ENCODE measurements at places on chromosomes 12 and 14.
A peak's percentile ranks its signal among the peaks of the same experiment; 100 is the strongest.

- no peak for DNase-seq
These were observed 42.9 kb upstream of the ANKS1B start for GRCh38 chr12:100027671-100028070.

DNA sequence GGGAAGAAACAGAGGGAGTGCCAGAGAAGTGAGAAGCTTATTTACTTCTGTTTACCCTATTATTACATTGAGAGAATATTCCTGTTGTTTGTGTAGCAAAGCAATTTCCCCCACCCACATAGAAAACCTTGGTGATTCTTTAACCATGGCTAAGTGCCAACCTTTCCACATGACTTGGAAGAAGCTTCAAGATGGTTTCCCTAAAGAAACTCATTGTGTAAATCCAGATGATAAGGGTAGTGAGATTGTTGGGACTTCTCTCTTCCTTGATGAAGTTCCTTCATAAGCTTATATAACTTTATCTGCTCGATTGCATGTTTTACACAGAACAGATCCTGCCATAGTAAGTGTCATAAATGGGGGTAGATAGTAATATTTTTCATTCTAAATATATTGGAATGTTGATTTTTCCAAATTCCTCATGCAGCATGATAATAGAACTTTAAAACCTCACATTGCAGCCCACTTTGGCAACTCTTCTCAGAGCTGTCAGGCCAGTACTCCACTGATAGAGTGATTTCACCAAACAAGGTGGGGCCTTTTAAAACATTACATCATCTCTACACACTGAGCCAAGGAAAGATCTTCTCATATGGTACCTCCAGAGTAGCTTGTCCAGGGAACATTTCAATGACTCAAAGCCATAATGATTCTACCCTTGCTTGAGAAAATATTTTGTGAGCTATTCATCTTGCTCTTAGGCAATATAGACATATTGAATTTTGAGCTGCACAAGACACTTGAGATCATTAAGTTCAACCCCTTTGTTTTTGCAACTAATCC, 47.8 kb upstream of the KIF21A start:
- no peak for DNase-seq

- DNase-seq, result no peak
These were observed 152.4 kb upstream of the RFLNA start for GRCh38 chr12:124142395-124143035.

GRCh38 chr14:64850369-64851137, 29.2 kb downstream of the SPTB start:
- DNase-seq, result no peak

DNA sequence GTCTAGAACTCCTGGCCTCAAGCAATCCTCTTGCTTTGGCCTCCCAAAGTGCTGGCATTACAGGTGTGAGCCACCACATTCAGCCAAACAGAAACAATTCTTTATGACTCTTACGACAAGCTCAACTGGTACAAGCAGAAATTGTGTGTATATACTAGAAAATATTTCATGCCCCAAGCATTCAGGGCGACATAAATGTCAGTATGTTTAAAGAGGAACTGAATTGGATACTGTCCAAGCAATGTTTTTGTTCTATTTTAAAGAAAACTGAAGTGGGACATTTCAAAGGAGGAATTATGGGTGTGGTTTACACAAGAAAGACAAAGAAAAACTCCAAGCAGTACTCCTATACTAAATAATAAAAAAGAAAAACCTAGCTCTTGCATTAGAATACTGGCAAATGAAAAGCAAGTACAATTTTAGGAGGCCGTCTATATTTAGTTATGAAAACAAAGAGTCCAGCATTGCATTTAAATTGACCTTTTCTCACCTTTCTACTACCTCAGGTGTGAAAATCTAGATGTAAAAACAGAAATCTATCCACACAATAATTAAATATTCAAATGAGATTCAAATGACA, 48.9 kb downstream of the PPP1R12A start:
- DNase-seq, result no peak

- DNase-seq, result peak; percentile 19
These were observed 15.1 kb downstream of the AVIL start for GRCh38 chr12:57803319-57803893.

GRCh38 chr14:50321009-50321660, 9.0 kb downstream of the DMAC2L start:
- peak; percentile 37 for DNase-seq

DNA sequence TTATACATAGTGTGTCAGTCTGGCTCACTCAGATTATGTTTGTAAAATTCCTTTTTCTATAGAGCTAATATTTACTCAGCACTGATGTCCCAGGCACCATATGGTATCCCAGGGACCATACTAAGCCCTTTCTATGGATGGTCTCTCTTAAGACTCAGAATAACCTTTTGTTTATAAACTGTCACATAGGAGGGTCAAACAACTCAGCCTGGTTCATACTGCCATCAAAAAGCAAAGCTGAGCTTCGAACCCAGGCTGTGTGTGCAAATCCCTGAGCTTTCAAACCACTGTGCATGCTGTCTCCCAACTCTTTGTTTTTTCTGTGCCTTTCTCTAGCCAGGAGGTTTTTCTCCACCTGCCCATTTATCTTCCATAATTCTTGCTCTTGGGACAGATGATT, 135.6 kb upstream of the ARHGAP5 start:
- no peak for DNase-seq

GRCh38 chr12:59972905-59973304, 377.1 kb downstream of the SLC16A7 start:
- DNase-seq, result no peak

- DNase-seq, result no peak
These were observed 31.9 kb downstream of the KCTD10 start for GRCh38 chr12:109445191-109445609.

- DNase-seq, result no peak
These were observed 104.3 kb upstream of the CNTN1 start for GRCh38 chr12:40587970-40588369.

DNA sequence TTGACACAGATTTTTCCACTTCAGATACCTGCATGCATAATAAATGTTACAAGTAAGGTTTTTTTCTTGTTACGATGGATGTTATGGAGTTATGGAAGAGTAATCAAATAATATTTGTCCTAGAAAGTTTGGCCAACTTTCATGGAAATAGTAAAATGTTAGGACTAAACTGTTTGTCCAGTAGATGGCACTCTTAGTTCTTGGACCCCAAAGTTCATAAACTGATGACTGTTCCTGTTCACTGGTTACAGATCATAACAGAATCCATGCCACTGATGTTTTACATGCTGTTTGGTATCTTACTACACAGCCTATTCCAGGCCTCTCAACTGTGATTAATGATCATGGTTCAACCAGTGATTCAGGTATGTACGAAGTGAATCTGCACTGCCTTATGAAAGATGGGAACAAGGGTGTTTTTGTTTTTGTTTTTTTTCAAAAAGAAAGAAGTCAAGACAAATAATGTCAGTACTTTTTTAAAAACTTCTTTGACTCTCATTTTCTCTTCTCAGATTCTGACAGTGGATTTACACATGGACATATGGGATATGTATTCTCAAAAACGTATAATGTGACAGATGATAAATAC, 48.8 kb upstream of the SLCO1C1 start:
- no peak for DNase-seq

DNA sequence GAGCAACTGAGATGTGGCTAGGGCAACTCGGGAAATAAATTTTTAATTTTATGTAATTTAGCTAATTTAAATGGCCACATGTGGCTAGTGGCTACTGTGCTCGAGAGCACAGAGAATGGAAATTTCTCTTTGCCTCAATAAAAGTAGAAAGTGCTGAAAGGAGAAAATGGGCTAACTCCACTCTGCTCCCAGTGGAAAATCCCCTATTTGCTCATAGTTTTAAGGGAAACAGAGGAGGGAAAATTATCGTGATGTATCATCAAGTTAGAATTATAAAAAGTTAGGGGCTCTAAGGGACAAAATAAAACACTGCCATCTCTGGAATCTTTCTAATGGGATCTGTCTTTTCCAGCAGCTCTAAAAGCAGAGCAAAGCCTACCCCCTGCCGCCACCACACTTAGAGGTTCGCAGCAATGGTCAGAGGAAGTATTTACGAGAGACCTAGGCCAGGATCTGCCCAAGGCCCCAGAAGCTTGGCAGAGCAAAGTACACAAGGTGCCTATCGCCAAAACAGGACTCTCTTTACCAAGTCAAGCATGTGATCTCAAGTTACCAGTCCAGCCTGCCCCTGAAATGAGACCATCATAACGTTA, 220.7 kb downstream of the PPM1H start:
- DNase-seq, result no peak

DNA sequence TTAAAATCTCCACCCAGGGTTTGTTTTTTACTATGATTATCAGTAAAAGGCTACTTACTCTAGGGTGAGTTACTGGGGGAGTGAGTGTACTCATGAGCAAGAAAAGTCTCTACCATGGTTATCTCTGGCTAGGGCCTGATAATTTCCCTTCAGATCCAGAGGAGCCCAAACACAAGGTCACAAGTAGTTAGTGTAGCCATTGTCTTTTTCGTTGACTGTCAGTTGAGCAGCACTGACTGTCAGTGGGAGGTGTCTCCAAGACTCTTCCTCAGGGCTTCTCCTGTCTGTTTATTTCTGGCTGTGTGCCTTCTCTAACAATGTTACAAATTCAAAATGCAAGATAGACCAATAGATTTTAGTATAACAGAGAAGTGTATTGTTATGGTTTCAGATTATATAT, 181.2 kb upstream of the MIS18BP1 start:
- DNase-seq, result no peak

GRCh38 chr12:47367912-47368537, 288.3 kb upstream of the AMIGO2 start:
- no peak for DNase-seq

DNA sequence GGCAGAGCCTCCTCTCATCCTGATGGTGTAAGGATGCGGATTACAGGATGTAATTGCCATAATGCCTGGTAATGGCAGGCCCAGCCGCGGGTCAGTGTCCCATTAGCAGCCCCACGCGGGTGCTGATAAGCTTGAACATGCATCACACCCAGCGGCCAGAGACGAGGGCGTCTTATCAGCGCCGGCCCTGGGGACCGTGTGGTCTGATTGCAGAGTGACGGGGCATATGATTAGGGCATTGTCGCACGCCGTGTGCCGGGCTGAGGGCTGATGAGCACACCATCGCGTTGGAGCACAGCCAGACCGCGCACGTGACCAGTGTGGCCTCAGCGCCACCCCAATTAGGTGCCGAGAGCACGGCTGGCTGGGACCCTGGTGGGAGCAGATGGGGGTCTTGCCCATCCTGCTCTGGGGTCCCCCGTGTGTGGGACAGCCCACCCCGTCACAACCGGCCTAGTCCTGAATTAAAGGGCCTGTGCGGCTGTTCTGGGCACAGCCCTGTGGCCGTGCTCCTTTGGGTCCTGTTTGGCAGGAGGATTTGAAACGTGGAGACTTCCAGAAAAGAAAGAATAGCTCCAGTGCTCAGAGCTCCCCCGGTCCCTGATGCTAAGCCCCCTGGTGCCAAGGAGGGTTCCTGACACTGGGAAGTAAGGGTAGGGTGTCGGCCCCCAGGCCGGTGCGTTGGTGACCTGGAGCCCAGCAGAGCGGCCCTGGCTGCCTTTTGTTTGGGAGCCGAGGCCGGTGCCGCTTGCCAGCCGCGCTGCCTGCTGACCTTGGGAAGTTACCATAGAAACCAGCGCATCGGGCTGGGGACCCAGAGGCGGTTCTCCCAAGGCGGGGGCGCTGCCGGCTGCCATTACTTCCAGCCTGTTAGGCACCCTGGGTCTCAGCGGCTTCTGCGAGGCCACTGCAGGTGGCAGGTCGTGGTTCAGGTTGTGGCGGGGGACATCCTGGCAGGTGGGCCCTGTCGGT, 20.7 kb downstream of the KIF26A start:
- no peak for DNase-seq

DNA sequence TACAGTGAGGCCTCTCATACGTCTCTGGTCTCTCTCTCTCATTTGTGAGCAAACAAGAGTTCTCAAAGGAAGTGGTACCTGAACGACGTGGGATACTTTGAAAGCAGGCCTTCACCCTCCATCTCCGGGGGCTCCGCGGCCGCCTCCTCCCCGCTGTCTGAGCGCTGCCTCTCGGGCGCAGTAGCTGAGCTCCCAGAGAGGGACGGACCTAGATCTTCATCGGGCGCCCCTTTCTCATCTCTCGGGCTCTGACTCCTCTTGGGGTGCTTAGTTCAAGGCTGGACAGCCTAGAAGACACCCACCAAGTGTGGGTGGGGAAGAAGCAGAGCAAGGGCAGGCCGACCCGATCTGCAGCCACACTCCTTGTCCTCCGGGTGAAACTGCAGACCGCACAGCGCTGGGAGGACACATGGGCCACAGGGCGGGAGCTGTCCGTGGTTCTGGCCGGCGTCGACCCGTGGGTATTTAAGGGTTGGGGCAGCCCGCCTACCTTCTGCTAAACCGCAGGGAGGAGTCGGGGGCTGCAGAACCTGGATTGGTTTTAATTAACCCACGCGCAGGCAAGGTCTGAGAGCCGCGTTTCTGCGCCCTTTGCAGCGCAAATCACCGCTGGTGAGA, 92.7 kb downstream of the PAH start:
- DNase-seq, result no peak

GRCh38 chr12:115338566-115339294, 654.8 kb upstream of the TBX3 start:
- no peak for DNase-seq

- DNase-seq, result no peak
These were observed 28.4 kb upstream of the NOVA1 start for GRCh38 chr14:26626256-26626655.

- DNase-seq, result no peak
These were observed 60.0 kb downstream of the DGLUCY start for GRCh38 chr14:91173904-91174303.

DNA sequence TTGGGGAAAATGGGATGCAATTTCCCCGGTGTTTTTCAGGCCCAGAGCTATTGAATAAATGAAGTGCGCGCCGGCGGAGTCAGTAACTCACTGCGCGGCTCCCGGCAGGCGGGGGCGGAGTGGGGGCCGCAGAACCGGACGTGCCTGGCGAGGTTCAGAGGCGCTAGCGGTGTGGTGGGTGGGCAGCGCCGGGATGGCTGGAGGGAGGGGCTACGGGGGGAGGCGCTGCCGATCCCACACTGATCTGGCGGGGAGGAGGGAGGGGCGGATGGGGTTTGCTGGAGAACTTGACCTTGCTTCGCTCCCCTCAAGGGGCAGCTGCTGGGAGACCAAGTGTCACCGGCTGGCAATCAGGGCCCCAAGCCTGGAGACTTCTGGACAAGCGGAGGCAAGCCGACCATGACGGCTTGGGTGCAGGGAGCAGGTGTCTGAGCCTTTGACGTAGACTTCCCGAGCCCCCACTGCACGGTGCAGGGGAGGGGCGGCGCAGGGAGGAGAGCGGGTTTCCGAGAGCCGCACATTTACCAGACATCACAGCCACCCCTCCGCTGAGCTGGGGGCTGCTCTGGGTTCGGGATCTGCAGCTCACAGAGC, 174.1 kb upstream of the RTL1 start:
- no peak for DNase-seq
